Jurkat, Clone E6-1 (cell line): ENCODE measurements at places on chromosomes 3 and 15.

DNA sequence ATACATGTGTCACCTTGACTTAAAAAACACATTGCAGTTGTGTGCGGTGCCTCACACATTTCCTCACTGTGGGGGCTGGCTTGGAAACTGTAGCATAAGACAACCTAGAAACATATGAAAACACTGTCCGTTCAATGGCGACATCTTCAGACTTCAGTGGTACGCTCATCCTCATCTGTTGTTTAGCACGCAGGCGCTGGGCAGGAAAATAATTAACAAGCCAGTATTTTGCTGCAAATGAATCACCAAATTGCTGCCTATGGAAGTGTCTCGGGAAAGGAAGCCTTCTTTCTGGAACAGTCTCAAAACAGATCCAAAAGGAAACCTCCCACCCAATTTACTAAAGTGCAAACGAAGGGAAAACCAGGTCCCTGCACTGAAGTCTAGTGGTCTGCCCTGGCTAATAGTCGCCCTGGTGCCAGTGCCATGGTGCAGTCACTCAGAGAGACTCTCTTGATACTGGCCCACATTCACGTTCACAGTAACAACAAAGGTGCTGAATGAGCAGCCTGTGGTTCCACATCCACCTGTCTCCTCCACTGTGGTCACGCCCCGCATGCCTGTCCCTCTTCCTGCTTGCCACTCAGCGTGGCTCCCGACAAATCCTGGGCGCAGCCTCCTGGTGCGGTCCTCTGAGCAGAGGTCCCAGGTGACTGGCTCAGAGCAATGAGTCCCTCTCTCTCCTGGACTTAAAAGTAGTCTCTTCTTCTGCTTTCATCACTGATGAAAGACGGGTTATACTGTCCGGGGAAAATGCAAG is 35.6 kb upstream of the MUC13 start:
- no peak for DNase-seq

DNA sequence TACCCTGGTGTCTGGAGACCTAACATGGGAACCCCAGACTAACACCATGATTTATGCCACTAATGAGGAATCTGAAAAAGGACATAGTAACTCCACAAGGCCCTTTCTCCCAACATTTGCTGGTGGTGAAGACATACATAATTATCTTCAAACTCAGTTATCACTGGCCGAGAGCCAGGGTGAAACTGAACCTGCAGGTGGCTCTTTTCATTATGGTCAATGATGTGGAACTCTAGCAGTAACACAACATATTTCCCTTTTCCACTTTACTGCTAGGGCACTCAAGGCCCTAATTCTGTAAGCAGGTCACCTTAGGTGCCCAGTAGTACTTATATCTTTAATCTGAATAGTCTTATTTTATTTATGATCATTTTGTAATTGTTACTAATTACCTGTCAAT is 326.4 kb upstream of the SATB1 start:
- no peak for DNase-seq

- DNase-seq, result no peak
These were observed 644.3 kb downstream of the NR2F2 start for GRCh38 chr15:96974761-96975160.

GRCh38 chr15:58077427-58077826 is 11.9 kb upstream of the ALDH1A2 start:
- peak; percentile 18 for DNase-seq

GRCh38 chr15:57920911-57921310 is 144.6 kb downstream of the ALDH1A2 start:
- DNase-seq, result no peak

- DNase-seq, result no peak
These were observed 549.2 kb upstream of the TBL1XR1 start for GRCh38 chr3:177746337-177746933.

- DNase-seq, result no peak
These were observed 126.2 kb upstream of the BHLHE40 start for GRCh38 chr3:4852780-4853748.

DNA sequence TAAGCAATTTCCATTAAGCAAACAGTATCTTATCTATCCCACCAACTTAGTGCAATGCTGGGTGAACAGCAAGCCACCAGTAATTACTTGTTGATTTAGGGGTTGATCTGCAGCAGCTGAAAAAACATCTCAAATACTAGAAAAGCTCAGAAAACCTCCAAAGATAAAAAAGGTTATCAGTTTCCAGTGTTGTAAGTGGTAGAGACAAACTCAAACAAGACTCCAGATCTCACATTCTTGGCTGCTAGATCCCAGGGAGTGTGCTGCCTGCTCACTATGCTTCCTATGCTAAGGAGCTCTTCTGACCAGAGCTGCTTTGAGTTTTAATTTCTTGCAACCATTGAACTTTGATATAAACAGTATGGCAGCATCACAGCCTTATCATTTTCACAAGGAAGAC is 11.3 kb downstream of the B3GALNT1 start:
- DNase-seq, result no peak

GRCh38 chr15:99566157-99566897 is 543 bp downstream of the MEF2A start:
- no peak for DNase-seq

DNA sequence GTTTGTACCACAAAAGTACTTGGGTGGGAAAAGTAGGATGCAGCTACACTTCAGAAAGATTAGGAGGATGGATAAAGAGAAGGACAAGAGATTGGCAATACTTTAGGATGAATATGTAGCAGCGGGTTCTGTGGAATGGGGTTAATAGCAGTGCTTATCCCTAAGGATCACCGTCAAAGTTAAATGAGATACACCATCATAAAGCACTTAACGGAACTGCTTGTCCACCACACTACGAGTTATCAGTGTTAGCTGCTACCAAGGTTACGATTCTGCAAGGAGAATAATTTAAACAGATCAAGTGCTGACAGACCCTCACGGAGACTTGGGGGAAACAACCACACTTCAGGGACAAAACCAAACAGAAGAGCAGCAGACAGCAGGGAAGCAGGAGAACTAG is 963 bp downstream of the SHQ1 start:
- DNase-seq, result no peak

- DNase-seq, result no peak
These were observed 9.8 kb upstream of the FNDC3B start for GRCh38 chr3:172029425-172030098.

GRCh38 chr3:37605572-37606153 is 256.0 kb upstream of the CTDSPL start:
- DNase-seq, result no peak

DNA sequence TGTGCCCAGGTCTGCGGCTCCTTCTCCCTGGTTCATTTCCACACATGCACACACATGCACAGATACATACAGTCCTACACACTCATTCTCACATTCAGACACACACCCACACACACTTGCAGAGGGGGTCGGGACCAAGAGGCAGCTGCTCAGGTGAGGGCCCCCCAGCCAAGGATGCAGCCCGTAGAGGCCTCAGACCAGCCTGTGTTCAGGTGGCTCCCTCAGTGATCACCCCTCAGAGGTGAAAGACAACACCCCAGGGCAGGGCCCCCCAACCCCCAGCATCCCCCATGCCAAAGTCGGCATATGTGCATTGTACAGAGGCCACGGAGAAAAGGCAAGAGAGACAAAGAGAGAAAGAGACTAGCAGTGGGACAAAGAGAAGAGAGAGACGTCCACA is 5.9 kb upstream of the CORO2B start:
- no peak for DNase-seq

DNA sequence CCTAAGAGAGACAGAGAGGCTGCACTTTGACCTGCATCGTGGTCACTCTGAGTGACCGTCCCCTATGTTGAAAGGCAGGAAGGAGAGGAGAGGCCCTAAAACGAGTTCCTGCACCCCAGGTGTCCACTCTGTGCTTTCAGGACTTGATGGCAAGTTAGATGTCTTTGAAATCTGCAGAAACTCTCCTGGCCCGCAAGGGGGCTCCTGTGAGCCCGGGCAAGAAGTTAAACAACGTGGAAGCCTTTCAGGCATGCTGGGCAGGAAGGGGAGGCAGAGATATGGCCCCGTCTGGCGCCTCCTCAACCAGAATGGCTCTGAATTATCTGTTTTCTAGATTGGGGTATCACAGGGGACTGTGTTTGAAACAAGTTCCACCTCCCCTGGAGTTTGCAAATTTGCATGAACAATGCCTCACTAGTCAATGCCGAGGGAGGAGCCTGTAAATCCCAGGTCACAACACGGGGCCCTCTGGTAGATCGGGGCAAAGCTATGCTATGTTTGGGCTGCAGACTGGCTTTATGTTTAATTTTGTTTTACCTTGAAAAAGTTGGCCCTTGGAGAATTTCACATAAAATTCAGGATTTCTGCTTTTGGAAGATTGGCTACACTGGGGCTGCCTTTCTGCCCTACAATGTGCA is 9.8 kb downstream of the CTXND1 start:
- DNase-seq, result peak; percentile 46

GRCh38 chr3:5205165-5205941 is 17.8 kb downstream of the EDEM1 start:
- DNase-seq, result no peak

- no peak for DNase-seq
These were observed 216.7 kb downstream of the IL20RB start for GRCh38 chr3:137174514-137174913.

DNA sequence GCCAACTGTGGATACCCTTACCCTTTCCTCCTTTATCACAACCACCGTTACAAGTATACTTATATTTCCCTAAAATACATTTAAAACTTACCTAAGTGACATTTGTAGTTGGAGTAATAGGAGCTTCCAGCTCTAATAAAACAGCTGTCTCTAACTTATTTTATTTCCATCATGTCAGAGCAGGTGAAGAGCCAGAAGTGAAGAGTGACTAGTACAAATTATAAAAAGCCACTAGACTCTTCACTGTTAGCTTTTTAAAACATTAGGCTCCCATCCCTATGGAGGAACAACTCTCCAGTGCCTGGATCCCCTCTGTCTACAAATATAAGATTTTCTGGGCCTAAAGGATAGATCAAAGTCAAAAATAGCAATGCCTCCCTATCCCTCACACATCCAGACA is 102.3 kb downstream of the MME start:
- DNase-seq, result no peak

DNA sequence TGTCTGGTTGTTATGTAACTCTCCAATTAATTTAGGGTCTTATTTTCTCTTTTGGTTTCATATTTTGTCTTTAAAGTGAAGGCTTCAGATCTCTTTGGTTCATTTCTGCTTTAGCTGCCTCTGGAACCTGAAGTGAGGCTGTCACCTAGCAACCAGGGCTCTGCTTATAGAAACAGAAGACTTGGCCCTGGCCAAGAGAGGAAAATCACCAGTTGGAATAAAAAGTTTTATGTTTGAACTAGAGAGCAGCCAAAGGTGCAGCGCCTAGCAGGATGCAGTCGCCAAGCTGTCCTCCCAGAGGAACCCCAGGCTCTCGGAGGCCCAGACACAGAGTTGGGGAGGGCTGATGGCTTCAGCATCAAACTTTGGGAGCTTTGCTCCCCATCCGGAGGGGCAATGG is 41.1 kb downstream of the LYZL4 start:
- DNase-seq, result no peak

- no peak for DNase-seq
These were observed 13.9 kb downstream of the ROBO2 start for GRCh38 chr3:77053795-77054194.

DNA sequence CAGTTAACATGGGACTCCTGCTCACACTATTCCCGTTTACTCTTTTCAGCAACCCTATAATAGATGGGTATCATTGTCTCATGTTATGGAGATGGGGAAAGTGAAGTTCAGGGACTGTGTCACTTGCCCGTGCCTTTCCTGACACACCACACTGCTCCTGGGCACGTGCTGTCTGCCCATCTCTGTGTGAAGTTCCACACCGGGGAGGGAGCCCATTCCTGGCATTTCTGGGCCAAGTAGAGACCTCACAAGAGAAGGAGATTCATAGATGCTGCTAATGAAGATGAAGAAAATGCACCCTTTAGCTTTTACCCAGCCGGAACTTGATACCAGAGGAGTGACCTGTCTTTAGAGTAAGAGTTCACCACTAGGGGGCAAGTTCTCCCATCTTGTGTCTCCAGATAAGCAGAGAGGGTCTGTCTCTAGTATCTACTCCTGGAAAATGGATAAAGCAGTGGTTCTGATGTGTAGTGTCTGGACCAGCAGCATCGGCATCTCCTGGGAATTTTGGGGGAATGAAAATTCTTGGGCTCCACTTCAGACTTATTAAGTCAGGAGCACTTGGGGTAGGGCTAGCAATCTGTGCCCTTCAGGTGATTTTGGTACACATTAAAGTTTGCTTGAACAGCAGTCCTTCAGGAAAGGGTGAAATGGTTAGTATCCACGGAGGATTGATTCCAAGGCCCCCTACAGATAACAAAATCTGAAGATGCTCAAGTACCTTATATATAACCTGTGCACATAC is 2.0 kb upstream of the TOPBP1 start:
- peak; percentile 80 for DNase-seq

DNA sequence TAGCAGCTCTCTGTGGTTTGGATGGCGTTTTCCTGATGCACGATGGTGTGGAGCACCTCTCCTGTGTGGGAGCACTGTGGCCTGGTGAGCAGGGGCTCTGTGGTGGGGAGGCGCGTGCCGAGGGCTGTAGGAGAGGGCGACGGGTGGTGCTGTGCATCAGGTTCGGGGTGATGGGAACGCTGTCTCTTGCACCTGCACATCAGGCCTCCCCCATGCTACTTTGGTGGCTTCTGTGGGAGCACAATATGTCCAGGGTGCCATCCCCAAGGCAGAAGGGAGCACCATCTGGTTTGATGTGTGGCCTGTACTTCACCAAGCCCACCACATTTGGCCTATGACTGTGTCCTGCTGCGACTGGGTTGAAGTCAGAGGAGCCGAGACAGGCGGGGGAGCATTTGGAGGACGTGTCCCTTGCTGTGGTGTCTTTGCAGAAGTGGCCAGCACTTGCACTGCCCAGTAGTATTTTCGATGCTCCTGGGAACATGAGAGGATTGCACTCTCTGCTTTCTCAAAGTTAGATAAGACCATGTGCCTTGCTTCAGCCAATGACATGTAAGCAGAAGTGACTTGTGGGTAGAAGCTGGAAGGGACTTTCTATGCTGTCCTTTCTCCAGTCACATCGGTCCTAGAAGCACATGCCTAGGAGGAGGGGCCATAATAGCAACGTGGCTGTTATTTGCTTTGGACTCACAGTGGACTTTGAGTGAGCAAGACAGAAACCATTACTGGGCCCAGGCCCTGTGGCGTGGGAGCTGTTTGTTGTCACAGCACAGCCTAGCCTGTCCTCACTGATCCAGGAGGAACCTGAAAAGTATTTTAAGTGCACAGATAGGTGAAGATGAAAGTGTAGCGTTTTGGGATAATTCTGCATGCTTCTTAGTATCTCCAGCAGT is 72.1 kb downstream of the APBA2 start:
- DNase-seq, result no peak

DNA sequence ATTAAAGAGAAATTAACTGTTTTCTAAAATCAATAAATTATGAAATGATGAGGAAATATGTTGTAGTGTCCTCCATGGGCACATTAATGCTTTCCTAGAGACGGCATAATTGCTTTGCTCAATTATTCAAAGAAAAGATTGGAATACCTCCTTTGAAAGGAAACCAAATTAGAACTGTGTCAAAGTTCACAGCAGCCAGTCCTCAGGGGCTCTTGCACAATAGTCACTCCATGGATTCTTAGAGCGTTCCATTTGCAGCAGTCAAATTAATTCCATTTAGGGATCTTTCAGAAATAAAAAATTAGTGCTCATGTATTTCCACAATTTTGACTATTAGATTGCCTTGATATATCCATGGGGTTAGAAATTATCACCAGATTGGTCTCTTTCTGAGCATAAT is 841.6 kb upstream of the DPPA4 start:
- DNase-seq, result no peak

- no peak for DNase-seq
These were observed 81.4 kb downstream of the C3orf38 start for GRCh38 chr3:88231207-88231606.
